ENCODE measurements at places on chromosomes 2 and 18.
A peak's percentile ranks its signal among the peaks of the same experiment; 100 is the strongest.

DNA sequence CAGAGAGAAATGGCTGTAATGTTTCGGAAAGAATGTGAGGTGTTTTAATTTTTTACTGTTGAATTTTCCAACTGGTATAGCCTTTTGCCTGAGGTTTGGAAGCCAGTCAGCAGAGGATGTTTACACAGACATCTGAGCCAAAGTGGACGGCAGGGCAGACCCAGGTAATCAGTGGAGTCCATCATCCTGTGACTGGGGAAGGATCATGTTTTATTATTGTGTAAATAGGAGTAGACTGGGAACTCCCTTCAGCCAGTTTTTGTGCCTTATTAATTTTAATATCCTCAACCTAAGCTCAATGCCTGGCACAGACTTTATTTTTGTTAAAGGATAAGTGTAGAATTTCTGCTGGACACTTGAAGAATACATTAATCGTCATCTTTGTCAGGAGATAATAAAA, 142.0 kb upstream of the GAREM1 start:
- no peak for DNase-seq

- DNase-seq: no peak
Measured at GRCh38 chr2:207183506-207183905, 17.8 kb upstream of the KLF7 start.

DNA sequence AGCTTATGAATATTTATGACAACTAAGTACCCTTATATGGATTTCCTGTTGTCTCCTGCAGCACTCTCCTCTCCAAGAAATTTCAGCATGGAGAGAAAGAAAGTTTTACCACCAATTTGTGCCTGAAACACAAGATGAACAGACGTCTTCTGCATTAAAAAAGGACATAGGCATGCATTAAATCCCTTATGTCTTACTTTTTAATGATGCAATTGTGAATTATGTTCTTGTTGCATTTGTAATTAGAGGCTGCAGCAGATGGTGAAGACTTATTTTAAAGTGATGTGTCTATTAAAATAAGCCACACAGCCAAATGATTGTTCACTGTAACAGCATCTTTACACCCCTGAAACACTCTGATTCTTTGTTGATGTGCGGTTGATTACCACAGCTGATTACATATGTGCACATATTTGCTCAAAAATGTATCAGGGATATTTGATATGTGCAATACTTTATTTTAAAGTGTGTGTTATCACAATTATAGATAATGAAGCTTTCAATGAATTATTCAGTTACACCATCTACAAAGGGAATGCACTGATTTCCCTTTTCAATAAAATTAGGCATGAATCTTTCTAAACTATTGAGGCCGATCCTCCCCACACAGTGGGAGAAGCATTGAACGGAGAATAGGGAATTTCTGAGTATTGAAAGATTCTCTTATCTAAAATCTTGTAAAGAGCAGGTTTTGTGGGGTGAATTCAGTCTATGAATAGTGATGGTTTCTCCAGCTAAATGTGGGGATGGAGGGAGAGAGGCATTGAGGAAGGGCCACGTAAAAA, 585.1 kb downstream of the SLC4A3 start:
- no peak for DNase-seq

DNA sequence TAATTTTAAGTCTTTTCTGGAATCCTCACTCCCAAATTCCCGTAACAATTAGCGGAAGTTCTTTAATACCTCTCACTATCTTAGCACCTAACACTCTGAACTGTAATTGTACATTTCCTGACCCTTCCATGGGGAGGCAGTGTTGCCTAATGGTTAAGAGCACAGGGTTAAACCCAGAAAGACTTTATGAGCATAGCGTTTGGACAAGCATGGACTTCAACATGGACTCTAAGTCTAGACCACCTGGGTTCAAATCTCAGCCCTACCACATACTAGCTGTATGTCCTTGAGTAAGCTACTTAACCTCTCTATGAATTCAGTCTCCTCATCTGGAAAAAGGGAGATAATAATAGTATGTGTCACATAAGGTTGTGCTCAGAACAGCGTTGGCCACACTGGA, 13.0 kb downstream of the ANTXR1 start:
- no peak for DNase-seq

- no peak for DNase-seq
Measured at GRCh38 chr2:45554742-45555140, 56.3 kb downstream of the SRBD1 start.

DNA sequence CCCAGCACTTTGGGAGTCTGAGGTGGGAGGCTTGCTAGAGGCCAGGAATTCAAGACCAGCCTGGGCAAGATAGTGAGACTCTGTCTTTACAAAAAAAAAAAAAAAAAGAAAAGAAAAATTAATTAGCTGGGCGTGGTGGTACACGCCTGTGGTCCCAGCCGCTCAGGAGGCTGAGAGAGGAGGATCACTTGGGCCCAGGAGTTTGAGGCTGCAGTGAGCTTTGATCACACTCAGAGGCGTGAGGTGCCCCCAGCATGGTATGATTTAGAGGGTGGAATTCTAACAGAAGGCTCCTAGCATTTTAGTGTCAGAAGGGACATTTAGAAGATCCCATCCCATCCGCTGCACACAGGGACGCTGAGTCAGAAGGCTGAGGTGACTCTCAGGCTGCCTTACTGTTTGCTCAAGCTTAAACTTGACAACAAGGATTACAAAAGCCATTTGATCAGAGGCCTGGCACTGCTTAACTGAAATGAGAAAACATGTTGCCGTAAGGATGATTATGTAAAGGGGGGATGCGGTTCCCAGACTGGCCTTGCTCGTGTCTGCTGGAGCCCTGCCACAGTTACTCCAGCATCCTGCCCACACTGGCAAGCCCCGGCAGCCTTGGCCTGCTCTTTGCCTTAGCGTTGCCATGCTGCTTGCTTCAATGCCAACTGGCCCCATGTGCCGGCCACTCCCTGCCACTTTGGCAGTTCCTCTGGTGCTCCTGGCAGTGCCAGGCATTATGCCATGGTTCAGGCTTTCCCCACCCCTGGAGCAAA, 45.6 kb upstream of the SLC1A4 start:
- DNase-seq: peak; percentile 94

DNA sequence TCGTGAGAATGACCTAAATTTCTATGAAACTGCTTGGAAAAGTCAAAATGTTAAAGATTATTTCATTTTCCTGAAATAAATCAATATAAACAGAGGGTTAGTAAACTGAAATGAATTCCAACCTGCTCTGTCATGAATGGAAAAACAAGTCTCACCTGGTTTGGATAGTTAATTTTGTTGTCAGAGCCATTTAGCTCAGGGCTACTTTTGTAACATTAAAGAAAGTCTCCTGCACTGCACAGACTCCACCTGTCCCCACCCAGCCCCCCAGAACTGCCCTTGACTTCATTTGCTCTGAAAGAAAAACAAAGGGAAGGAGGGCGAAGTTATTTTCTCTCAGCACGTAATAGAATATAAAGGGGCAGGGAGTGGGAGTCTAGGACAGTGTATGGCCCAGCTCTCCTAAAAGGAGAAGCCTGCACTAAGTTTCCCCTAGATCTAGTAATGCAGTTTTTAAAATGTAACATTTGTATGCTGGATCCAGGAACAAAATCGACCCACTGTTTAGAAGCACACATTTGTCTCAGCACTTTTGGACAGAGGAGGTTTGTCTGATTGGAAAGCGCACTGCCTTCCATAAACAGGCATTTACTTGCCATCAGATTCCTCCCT, 54.2 kb upstream of the ACSL3 start:
- DNase-seq: no peak

GRCh38 chr18:23835506-23835905, 146.3 kb downstream of the LAMA3 start:
- DNase-seq: no peak

Data from right lobe of liver (tissue), 6 donors.